ENCODE measurements at places on chromosomes 7 and 10. TPM values are rescaled to one million over a fixed set of nuclear protein-coding genes. Genes with fewer than 3 reads are reported as not detected.

The KNDC1 gene
- 0.32 TPM for total RNA-seq

The GATA3 gene
- total RNA-seq, result 44.9 TPM

The TUBAL3 gene
- not detected for total RNA-seq

The TEX47 gene
- not detected for total RNA-seq

The AGR3 gene
- total RNA-seq, result not detected

The OR2A5 gene
- total RNA-seq, result not detected

The MUC12 gene
- not detected for total RNA-seq

The NPSR1 gene
- not detected for total RNA-seq

The NEUROD6 gene
- not detected for total RNA-seq

The CTAGE6 gene
- total RNA-seq, result 0.44 TPM

The MMP21 gene
- not detected for total RNA-seq

The DNAH11 gene
- 2.3 TPM for total RNA-seq

GRCh38 chr10:123889821-123890220 lies 1.8 kb downstream of the CPXM2 start:
- no peaks in the 10 kb centered on the region for H3K4me1 ChIP-seq
- no peak overlapping the region for H3K4me3 ChIP-seq
- no peak for DNase-seq
- H3K27me3 ChIP-seq, result peaks cover 26% of the 10 kb centered on the region
- no peaks in the 10 kb centered on the region for H3K36me3 ChIP-seq
- H3K27ac ChIP-seq, result no peak overlapping the region

- H3K27ac ChIP-seq, result no peak overlapping the region
- H3K27me3 ChIP-seq, result no peaks in the 10 kb centered on the region
- peaks cover 5% of the 10 kb centered on the region for H3K36me3 ChIP-seq
- no peak overlapping the region for H3K4me3 ChIP-seq
Observed at GRCh38 chr10:74292871-74293427, 141.9 kb downstream of the ADK start.

- H3K27me3 ChIP-seq, result no peaks in the 10 kb centered on the region
- no peak for DNase-seq
- H3K36me3 ChIP-seq, result peaks cover 30% of the 10 kb centered on the region
- H3K4me3 ChIP-seq, result no peak overlapping the region
- H3K4me1 ChIP-seq, result peaks cover 31% of the 10 kb centered on the region
Observed at GRCh38 chr7:129911790-129912189, 41.0 kb downstream of the UBE2H start.

- peak overlapping the region; percentile 70 for H3K4me3 ChIP-seq
- peak overlapping the region; percentile 90 for H3K27ac ChIP-seq
- H3K36me3 ChIP-seq, result peaks cover 62% of the 10 kb centered on the region
- no peaks in the 10 kb centered on the region for H3K27me3 ChIP-seq
- H3K4me1 ChIP-seq, result peaks cover 95% of the 10 kb centered on the region
Observed at GRCh38 chr10:22611425-22612115, 102.8 kb downstream of the PIP4K2A start.

- H3K4me1 ChIP-seq, result peaks cover 36% of the 10 kb centered on the region
- peak overlapping the region; percentile 69 for H3K27ac ChIP-seq
- peak; percentile 68 for DNase-seq
- H3K36me3 ChIP-seq, result no peaks in the 10 kb centered on the region
Observed at GRCh38 chr7:142384493-142384922, 126.7 kb upstream of the PRSS58 start.

DNA sequence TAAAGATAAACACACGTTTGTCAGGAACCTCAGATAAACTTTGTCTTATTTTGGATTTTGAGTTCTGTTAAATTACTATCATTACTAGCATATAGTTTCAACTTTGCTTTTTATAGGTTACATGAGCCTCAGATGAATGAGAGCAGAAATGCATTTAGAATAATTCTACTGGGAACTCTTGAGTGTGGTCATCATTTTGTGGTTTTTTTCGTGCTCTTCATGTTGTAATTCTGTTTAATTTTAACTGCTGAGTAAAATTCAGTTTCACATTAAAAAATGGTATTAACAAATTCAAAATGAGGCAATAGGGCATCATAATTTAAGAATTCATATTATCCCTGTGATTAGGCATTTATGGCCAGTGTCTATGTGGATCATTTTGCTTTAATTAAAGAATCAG lies 72.9 kb downstream of the GNAI1 start:
- no peak overlapping the region for H3K4me3 ChIP-seq
- no peaks in the 10 kb centered on the region for H3K36me3 ChIP-seq
- no peak for DNase-seq
- H3K4me1 ChIP-seq, result peaks cover 5% of the 10 kb centered on the region
- H3K27me3 ChIP-seq, result no peaks in the 10 kb centered on the region

- peaks cover 6% of the 10 kb centered on the region for H3K4me1 ChIP-seq
- no peak for DNase-seq
- no peaks in the 10 kb centered on the region for H3K27me3 ChIP-seq
- H3K4me3 ChIP-seq, result no peak overlapping the region
- H3K36me3 ChIP-seq, result no peaks in the 10 kb centered on the region
Observed at GRCh38 chr10:48399056-48399541, 92.6 kb downstream of the MAPK8 start.

GRCh38 chr7:69599286-69599954 lies 1.1 kb downstream of the AUTS2 start:
- H3K4me1 ChIP-seq, result peaks cover 16% of the 10 kb centered on the region
- H3K36me3 ChIP-seq, result no peaks in the 10 kb centered on the region
- no peak overlapping the region for H3K27ac ChIP-seq
- peaks cover 38% of the 10 kb centered on the region for H3K27me3 ChIP-seq

DNA sequence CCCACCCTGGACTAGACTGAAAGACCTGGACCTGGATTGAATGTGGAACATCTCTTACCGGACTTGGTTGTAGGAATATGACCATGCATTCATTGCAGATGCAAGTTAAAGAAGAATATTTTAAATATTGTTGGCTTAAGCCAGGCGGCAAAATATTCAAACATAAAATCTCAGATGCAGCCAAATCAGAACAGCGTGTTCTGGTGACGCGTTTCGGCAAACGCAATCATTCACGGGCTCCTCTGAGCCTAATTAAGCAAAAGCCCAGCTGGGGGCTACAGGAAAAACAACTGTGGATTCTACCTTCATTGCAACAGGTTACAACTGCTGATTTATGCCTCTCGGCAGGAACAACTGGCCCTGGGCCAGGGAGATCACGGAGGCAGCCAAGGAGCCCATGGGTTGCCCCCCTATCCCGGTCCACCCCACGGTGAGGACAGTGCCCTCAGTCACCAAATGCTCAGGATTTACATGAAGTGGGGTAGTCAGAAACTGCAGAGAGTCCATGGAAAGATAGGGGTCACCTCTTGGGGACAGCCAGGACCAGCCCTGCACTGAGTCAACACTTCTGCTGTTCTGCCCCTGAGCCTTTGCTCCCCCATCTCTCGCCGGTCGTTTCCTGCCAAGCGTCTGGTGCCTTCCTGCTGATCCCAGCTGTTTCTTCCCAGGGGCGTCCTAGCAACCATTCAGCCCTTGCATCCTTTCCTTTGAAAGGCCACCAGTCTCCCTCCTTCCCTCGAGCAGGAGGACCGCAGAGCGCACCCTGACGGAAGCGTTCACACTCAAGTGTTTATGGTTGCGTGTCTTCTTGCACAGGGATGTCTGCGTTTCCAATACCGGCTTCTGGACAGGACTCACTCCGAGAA lies 64.4 kb upstream of the SFMBT2 start:
- H3K27me3 ChIP-seq, result no peaks in the 10 kb centered on the region
- H3K4me1 ChIP-seq, result peaks cover 58% of the 10 kb centered on the region
- DNase-seq, result no peak
- peaks cover 15% of the 10 kb centered on the region for H3K36me3 ChIP-seq
- peak overlapping the region; percentile 8 for H3K27ac ChIP-seq

GRCh38 chr7:24325708-24326107 lies 41.7 kb downstream of the NPY start:
- H3K36me3 ChIP-seq, result no peaks in the 10 kb centered on the region
- H3K27ac ChIP-seq, result no peak overlapping the region
- H3K4me1 ChIP-seq, result no peaks in the 10 kb centered on the region
- H3K27me3 ChIP-seq, result peaks cover 8% of the 10 kb centered on the region
- no peak for DNase-seq

GRCh38 chr7:92177362-92177761 lies 1.6 kb downstream of the LRRD1 start:
- DNase-seq, result no peak
- peaks cover 9% of the 10 kb centered on the region for H3K4me1 ChIP-seq
- H3K27ac ChIP-seq, result no peak overlapping the region
- no peak overlapping the region for H3K4me3 ChIP-seq
- H3K36me3 ChIP-seq, result no peaks in the 10 kb centered on the region
- H3K27me3 ChIP-seq, result peaks cover 32% of the 10 kb centered on the region

- no peak for DNase-seq
- H3K27ac ChIP-seq, result no peak overlapping the region
- no peaks in the 10 kb centered on the region for H3K36me3 ChIP-seq
- H3K4me1 ChIP-seq, result peaks cover 5% of the 10 kb centered on the region
Observed at GRCh38 chr7:20298486-20298901, 32.2 kb upstream of the ITGB8 start.

- no peak overlapping the region for H3K27ac ChIP-seq
- H3K27me3 ChIP-seq, result peaks cover 2% of the 10 kb centered on the region
- H3K36me3 ChIP-seq, result no peaks in the 10 kb centered on the region
- no peak for DNase-seq
- H3K4me1 ChIP-seq, result no peaks in the 10 kb centered on the region
- H3K4me3 ChIP-seq, result no peak overlapping the region
Observed at GRCh38 chr7:93044147-93044810, 73.5 kb downstream of the SAMD9 start.

GRCh38 chr10:121355161-121355560 lies 243.1 kb downstream of the FGFR2 start:
- no peak overlapping the region for H3K4me3 ChIP-seq
- H3K27me3 ChIP-seq, result no peaks in the 10 kb centered on the region
- DNase-seq, result no peak

DNA sequence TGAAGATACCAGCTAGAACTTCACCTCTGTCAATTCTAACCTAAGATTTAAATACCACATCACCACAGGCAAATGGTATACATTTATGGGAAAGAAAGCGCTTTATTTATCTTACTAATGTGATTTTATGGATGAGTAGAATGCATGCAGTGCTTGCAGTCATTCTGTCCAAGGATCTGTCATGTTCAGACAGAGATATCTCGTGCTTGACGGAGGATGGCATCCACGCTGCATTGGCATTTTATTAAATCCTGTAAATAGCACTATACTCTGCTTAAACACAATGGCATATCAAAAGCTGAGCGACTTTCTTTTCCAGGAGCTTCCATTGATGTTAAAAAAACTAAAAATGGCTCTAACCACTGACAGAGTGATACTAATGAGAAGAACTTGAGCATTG lies 133.7 kb upstream of the CAV2 start:
- H3K27ac ChIP-seq, result no peak overlapping the region
- H3K4me1 ChIP-seq, result no peaks in the 10 kb centered on the region
- H3K27me3 ChIP-seq, result peaks cover 5% of the 10 kb centered on the region
- H3K4me3 ChIP-seq, result no peak overlapping the region

GRCh38 chr7:137940656-137941518 lies 61.0 kb downstream of the CREB3L2 start:
- peaks cover 10% of the 10 kb centered on the region for H3K4me1 ChIP-seq
- no peaks in the 10 kb centered on the region for H3K27me3 ChIP-seq
- H3K27ac ChIP-seq, result no peak overlapping the region
- no peak for DNase-seq
- no peak overlapping the region for H3K4me3 ChIP-seq

- H3K4me1 ChIP-seq, result peaks cover 75% of the 10 kb centered on the region
- H3K36me3 ChIP-seq, result peaks cover 27% of the 10 kb centered on the region
- DNase-seq, result no peak
- H3K27ac ChIP-seq, result peak overlapping the region; percentile 99
Observed at GRCh38 chr10:45419676-45420025, 45.6 kb downstream of the ALOX5 start.

DNA sequence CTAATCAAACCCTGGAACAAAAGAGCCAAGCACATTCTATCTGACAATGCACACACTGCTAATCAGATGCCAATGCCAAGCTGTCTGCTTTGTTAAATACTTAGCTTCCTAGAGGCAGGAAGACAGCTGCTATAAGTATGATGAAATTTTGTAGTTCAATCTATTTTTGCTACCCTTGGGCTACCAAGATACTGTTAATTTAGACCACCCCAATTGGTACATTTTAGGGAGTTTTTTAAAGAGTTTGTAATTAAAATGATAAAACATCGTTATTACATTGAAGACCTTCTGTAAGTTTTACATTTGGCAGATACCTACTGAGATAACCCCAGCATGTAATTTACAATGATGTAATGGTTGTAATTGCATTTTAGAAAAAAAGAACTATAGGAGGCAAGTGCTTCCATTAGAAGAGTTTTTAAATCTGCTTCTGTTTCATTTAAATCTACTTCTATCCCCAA lies 268.5 kb downstream of the ADK start:
- peaks cover 11% of the 10 kb centered on the region for H3K4me1 ChIP-seq
- DNase-seq, result no peak
- H3K4me3 ChIP-seq, result no peak overlapping the region
- no peaks in the 10 kb centered on the region for H3K27me3 ChIP-seq
- peaks cover 9% of the 10 kb centered on the region for H3K36me3 ChIP-seq

DNA sequence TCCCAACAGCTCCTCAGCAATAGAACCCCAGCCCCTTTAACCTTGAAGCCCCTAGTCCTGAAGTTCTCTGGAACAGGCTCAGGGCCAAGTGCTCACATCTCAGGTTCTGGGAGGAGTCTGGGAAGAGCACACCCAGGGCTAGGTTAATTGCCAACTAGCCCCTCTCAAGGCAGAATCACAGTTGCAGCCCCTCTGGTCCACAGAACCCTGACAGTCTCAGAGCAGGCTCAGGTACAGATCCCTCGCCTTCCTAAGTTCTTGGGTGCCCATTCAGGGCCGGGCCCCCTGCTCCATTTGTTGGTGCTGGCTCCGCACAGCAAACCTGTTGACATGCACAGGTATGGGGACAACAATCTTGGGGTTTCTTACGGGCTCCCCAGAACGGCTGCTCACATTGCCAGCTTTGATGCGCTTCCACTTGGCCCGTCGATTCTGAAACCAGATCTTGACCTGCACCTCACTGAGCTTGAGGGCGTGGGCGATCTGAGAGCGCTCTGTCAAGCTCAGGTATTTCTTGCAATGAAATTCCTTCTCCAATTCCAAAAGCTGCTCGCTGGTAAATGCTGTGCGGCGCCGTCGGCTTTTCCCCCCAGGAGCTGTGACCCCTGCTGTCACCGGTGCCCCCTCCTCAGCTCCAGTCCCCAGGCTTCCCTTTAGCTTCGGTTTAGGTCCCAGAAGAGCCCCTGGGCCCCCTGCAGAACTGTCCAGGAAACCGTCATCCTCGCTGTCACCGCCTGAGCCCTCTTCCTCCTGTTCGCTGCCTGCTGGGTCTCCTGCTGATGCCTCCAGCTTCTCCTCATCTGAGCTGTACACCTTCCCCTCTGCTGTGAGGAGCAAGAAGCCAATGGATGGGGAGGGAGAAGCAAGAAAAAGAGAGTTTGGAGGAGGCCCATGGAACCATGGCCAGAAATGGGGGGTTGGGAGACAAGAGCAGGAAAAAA lies 18.9 kb downstream of the GBX1 start:
- no peak for DNase-seq
- no peaks in the 10 kb centered on the region for H3K4me1 ChIP-seq
- H3K27me3 ChIP-seq, result peaks cover 7% of the 10 kb centered on the region
- no peaks in the 10 kb centered on the region for H3K36me3 ChIP-seq
- no peak overlapping the region for H3K27ac ChIP-seq

GRCh38 chr7:137916980-137917645 lies 70.3 kb upstream of the DGKI start:
- no peaks in the 10 kb centered on the region for H3K27me3 ChIP-seq
- H3K36me3 ChIP-seq, result peaks cover 32% of the 10 kb centered on the region
- H3K4me3 ChIP-seq, result no peak overlapping the region
- peaks cover 15% of the 10 kb centered on the region for H3K4me1 ChIP-seq
- no peak for DNase-seq
- H3K27ac ChIP-seq, result no peak overlapping the region

GRCh38 chr10:44126291-44126717 lies 258.6 kb downstream of the CXCL12 start:
- H3K4me3 ChIP-seq, result no peak overlapping the region
- no peak for DNase-seq
- H3K36me3 ChIP-seq, result no peaks in the 10 kb centered on the region

GRCh38 chr7:158613481-158613880 lies 25.9 kb upstream of the PTPRN2 start:
- H3K4me1 ChIP-seq, result peaks cover 8% of the 10 kb centered on the region
- no peak overlapping the region for H3K27ac ChIP-seq
- DNase-seq, result no peak
- H3K36me3 ChIP-seq, result peaks cover 32% of the 10 kb centered on the region
